HCT116 (cell line): ENCODE measurements at places on chromosomes 13 and 19. TPM values are rescaled to one million over a fixed set of nuclear protein-coding genes. Genes with fewer than 3 reads are reported as not detected.

GRCh38 chr13:46751811-46752635 is 44.9 kb downstream of the ESD start:
- DNase-seq = no peak

GRCh38 chr19:39969266-39969665 is 1.7 kb upstream of the PSMC4 start:
- no peak for DNase-seq

DNA sequence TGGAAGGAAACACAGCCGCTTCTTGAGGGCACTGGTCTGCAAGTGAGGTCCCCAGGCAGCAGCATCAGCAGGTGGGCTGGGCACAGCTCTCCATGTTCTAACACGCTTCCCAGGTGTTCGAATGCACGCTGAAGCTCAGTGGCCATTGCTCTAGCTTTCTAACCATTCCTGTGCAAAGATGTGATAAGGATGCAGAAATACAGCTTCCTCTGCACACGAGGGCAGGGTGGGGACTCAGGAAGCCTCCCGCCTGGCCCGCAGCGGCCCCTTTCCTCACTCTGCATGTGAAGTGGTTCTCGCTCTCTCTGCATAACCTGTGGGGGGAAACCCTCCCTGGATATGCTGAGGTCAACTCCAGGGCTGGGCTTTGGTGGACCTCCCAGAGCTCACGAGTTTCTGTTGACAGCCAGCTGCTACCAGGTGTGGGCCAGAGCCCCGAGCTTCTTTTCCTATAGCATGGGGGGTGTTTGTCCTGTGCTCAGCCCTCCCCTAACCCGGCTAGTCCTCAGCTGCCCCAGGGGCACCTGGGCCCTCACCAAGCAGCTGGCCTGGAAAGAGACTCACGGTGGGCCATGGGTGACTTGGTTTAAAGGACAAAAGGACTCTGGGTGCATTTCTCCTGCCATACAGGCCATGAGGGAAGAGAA is 168.2 kb downstream of the TEX29 start:
- DNase-seq = no peak

DNA sequence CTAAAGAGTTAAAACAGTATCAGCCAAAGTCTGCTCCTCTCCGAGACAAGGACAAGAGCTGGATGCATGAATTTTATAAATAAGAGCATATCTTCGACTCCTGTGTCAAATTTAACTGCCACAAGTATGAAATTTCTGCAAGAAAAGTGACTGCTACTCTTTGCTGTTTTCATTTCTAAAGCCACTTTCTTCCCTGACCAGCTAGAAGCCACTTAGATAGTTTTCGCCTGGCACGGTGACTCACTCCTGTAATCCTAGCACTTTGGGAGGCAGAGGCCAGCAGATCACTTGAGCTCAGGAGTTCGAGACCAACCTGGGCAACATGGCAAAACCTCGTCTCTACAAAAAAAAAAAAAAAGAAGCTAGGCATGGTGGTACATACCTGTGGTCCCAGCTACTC is 61.3 kb downstream of the ENOX1 start:
- DNase-seq = no peak

DNA sequence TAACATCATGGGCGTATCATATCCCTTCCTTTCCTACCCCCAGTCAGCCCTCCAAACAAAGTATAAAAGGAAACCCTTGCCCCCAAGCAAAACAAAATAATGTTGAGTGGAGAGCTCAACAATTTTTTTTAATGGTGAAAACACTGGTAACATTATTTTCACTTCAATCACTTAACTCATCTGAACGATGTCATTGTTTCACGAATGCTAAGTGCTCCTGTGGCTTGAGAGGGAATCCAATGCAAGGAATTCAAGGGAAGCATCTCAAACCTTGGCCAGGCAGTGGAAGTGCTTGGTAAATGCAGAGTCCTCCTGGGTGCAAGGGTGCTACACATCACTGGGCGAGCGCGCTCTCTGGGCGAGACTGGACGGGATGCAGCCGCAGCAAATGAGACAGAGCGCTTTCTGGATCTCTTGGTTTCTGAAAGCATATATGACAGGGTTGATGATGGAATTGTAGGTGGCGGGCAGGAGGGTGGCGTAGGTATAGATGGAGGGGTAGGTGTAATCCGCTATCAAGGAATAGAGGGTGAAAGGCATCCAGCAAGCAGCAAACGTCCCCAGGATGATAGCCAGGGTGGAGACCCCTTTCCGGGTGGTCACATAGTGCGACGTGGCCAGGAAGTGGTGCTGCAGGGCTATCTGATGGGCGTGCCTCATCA is 2.0 kb downstream of the GPR12 start:
- no peak for DNase-seq

DNA sequence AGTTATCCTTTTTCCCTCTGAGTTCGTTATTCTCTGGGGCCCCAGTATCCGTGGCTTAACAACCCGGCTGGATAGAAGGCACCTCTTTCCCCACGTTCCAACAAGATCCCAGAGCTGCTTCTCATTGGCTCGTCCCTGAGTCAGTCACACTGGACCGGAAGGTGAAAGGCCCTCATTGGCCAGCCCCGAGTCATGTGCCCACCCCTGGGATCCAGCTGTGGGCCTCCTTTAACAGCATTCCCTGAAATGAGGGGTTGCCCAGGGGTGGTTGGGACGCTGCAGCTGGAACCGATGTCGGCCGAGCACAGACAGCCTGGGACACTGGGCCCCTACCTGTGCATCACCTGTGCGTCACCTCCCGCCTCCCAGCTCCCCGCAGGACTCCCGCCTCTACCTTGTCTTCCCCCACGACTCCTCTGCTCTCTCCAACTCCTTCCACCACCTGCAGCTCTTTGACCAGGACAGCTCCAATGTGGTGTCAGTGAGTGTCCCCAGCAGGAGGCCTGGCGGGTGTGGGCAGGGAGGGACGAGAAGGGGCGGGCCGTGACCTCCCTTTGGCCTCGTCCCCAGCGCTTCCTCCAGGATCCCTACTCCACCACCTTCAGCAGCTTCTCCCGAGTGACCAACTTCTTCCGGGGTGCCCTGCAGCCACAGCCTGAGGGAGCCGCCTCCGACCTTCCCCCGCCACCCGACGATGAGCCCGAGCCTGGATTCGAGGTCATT is 4.3 kb downstream of the TBC1D17 start:
- no peak for DNase-seq

DNA sequence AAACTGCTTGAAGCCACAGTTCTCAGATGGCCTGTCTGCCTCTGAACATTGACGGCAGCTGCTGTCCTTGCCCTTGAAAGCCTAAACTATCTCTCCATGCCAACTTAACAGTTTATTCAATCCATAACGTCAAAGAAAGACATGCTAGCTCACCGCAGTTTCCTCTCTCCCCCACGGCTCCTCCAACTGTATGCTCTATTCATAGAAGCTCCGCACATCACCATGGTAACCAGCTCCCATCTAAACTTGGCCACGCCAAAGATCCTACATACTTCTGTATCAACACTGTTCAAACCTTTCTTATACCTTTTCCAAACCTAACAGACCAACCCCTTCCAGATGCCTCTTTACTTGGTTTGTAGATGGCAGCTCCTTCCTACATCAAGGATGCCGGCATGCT is 48.6 kb downstream of the ZNF91 start:
- DNase-seq = no peak

GRCh38 chr19:46815833-46816627 is 27.6 kb upstream of the SLC1A5 start:
- DNase-seq = peak; percentile 63

DNA sequence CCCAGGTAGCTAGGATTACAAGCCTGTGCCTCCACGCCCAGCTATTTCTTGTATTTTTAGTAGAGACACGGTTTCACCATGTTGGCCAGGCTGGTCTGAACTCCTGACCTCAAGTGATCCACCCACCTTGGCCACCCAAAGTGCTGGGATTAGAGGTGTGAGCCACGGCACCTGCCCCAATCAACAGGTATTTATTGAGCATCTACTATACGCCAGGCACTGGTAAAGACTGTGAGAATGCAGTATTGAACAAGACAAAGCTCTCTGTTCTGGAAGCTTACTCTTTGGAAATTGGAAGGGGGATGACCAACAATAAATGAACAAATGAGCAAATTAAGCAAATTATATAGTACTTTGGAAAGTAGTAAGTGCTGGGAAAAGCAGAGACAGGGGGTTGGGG is 21.4 kb upstream of the ERCC1 start:
- DNase-seq = no peak

DNA sequence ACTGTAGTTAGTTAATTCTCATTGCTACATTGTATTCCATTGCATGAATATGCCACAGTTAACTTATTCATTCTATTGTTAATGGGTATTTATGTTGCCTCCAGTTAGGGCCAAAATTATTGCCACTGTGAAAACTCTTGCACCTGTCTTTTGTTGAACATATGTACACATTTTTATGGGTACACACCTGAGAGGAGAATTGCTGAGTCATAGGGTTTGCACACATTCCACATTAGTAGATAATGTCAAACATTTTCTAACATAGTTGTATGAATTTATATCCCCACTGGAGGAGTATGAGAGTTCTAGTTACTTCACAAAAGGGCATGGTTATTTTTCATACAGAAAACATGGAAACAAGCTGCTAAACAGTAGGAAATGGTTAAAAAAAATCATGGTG is 338.4 kb downstream of the FOXO1 start:
- DNase-seq = no peak

GRCh38 chr13:37290716-37291505 is 185.4 kb upstream of the CSNK1A1L start:
- DNase-seq = no peak

DNA sequence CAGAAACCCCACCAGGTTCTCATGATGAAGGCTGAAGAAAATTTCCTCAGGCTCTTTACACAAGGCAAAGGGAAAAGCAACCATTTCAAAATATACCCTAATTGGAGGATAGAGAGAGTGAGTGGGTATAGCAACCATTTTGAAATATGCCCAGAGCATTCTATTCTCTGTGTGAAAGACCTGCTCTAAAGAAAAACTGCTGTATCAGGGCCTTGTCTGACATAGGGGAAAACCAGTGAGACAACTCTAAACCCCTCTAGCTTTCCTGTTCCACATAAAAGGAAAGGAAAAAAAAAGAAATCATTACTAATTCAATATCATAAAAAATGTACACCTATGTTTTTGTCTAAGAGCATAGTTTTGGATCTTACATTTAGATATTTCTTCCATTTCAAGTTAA is 42.3 kb downstream of the TPTE2 start:
- DNase-seq = no peak

- no peak for DNase-seq
These were observed 31.8 kb upstream of the ADGRE5 start for GRCh38 chr19:14349426-14349825.

DNA sequence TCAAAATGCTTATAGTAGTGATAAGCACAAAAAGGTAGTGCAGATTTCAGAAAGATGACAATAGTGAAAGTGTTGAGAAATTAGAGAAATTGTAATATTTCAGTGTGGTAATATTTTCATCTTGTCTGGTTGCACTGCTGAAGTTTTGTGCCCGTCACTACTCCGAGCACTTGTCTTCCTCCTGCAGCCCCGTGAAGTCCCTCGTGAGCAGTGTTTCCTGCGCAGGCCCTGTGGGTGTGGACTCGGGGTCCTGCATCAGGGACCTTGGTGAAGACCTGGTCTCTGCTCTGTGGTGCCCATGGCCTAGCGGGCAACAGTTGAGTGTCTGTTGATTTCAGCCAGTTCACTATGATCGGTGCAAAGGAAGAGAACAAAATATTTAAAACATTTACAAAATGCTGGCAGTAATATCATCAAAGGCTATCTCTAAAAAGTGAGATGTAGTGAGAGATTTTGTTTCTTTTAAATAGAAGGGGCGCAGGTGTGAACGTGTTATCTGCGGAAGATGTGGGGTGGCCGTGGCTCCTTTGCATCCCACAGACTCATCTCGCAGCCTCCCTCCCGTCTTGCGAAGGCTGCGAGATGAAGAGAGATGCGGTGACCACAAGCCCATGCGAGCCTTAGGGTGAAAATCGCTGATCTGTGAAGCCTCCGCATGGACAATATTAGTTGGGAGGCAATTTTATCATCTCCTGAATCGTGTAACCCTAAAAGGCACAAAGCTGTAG is 27.7 kb upstream of the DCUN1D2 start:
- DNase-seq = no peak

DNA sequence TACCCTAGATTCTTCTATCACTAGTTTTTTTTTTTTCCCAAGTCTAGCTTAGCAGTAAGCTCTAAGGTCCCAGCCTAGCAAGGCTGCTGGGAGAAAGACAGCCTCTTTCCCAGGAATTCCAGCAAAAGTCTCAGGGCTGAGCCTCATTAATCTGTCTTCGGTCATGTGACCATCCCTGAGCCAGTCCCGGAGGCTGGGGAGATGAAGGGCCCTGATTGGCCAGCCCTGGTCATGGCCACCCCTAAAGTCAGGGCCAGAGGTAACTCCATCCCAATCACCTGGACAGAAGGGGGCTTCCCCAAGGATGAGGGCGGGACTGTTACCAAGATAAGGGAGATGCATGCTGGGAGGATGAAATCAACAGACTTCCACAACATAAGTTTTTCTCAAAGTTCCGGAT is 43.3 kb downstream of the CCNE1 start:
- no peak for DNase-seq

- DNase-seq = no peak
These were observed 40.6 kb downstream of the PCDH17 start for GRCh38 chr13:57672168-57672567.

DNA sequence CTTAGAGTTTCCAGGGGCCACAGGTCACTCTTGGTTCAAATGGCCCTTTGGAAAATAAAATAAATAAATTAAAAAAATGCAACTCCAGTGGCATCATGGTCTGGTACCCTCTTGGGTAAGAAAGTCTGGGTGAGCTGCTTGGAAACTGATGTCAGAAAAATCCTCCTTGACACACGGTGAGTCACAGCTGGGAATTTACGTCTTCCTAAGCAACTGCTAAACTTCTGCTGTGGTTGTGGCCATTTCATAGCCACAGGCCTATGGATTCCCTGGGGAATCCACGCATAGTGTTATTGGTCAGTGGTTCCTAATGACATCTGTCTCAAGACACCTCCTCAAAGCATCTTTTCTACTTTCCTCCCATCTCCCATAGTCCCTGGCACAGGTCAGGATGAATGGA is 220.8 kb downstream of the COG6 start:
- DNase-seq = no peak

- no peak for DNase-seq
These were observed 904 bp upstream of the ARHGAP33 start for GRCh38 chr19:35774274-35775045.

GRCh38 chr13:76094645-76095044 is 458.5 kb downstream of the LMO7 start:
- DNase-seq = no peak

SLC7A10 gene
- 0.25 TPM for total RNA-seq

GPR183 gene
- total RNA-seq = 0.30 TPM

KLK14 gene
- total RNA-seq = 0.76 TPM

PDE4A gene
- 33.7 TPM for total RNA-seq

DHDH gene
- total RNA-seq = 8.6 TPM

INSR gene
- 25.4 TPM for total RNA-seq

GPR12 gene
- total RNA-seq = not detected

MEF2B gene
- total RNA-seq = 7.9 TPM

MTUS2 gene
- total RNA-seq = 0.02 TPM

ETV2 gene
- total RNA-seq = 1.5 TPM

SIGLEC5 gene
- total RNA-seq = not detected

ELAVL3 gene
- total RNA-seq = 0.05 TPM

ZNF506 gene
- total RNA-seq = 0.42 TPM

SPART gene
- total RNA-seq = 0.12 TPM

TEAD2 gene
- total RNA-seq = 31.9 TPM
